ENCODE measurements at places on chromosomes 1 and 21. TPM values are rescaled to one million over a fixed set of nuclear protein-coding genes. Genes with fewer than 3 reads are reported as not detected.

GRCh38 chr1:206708058-206708457 lies 23.4 kb downstream of the MAPKAPK2 start:
- H3K27ac ChIP-seq: no peak overlapping the region
- H3K4me1 ChIP-seq: peaks cover 30% of the 10 kb centered on the region
- DNase-seq: peak; percentile 77
- no peak overlapping the region for H3K4me3 ChIP-seq
- H3K27me3 ChIP-seq: no peaks in the 10 kb centered on the region

- no peak for DNase-seq
- H3K36me3 ChIP-seq: no peaks in the 10 kb centered on the region
- no peaks in the 10 kb centered on the region for H3K27me3 ChIP-seq
- peaks cover 3% of the 10 kb centered on the region for H3K4me1 ChIP-seq
- H3K27ac ChIP-seq: no peak overlapping the region
- no peak overlapping the region for H3K4me3 ChIP-seq
These were observed 8.9 kb downstream of the CHI3L2 start for GRCh38 chr1:111236379-111236778.

GRCh38 chr1:18183533-18183932 lies 75.9 kb downstream of the IGSF21 start:
- no peaks in the 10 kb centered on the region for H3K36me3 ChIP-seq
- H3K27me3 ChIP-seq: peaks cover 65% of the 10 kb centered on the region
- no peak for DNase-seq
- H3K4me3 ChIP-seq: no peak overlapping the region
- no peak overlapping the region for H3K27ac ChIP-seq

DNA sequence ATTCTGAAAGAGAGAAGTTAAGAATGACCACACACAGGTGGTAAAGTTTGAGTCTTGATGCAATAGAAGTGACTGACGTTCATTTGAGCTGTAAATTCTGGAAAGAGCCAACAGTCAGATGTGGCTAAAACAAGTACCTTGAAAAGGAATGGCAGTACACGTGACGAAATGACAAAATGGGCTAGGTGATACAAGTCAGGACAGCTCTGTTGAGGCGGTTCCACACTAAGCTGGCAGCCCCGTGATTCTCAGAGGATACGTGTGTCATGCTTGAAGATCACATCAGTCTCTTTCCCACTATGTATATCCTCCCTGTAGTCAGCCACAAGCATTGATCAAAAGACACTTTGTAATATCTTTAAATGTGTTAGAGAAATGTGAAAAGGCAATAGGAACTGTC lies 881.3 kb upstream of the ADGRL2 start:
- H3K36me3 ChIP-seq: no peaks in the 10 kb centered on the region
- H3K4me3 ChIP-seq: no peak overlapping the region

DNA sequence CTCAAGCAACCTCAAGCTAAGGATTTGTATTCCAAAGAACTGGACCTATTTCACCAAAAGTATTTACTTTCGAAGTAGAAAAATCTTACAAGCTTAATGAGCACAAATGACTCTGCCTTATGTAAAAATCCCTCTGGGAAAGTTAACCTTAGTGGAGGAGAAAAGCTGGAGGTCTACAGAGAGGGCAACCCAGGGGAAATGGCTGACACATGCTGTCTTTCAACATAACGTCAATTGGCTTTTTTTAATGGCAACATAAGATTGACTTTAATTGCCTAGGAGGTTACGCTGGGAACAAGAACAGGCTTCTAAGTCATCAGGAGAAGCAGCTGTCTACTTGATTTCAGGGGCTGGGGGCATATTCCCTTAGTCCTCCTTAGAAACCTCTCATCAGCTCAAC lies 52.3 kb downstream of the UTP25 start:
- H3K27me3 ChIP-seq: no peaks in the 10 kb centered on the region
- no peak for DNase-seq
- H3K36me3 ChIP-seq: no peaks in the 10 kb centered on the region
- H3K27ac ChIP-seq: peak overlapping the region; percentile 81
- H3K4me3 ChIP-seq: no peak overlapping the region

GRCh38 chr1:9823943-9824701 lies at the start of gene CLSTN1:
TSS of gene CLSTN1 (minus strand) at chr1:9823965. CDS start at chr1:9823733, 232 bp downstream.
- peak within 1 kb of the TSS; percentile 13 for H3K27ac ChIP-seq
- DNase-seq: peak; percentile 98
- H3K36me3 ChIP-seq: no peaks in the 10 kb centered on the region
- peaks cover 8% of the 10 kb centered on the region for H3K27me3 ChIP-seq

DNA sequence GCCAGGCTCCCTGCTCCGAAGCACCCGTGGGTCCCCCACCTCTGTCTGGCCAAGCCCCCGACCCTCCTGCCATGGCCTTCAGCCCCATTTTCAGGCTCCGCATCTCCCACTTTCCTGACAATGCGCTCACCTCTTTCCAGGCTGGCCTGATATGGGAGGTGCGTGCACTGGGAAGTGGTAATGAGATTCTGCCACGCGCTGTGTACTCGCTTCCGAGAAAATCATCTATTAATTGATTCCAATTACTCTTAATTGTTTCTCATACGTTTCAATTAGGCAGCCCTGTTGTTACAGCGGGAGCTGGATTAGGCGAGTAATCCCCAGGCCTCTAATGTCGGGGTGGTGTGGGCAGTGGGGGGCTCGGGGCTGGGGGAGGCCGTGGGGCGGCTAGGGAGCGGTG lies 122.4 kb upstream of the ARHGEF16 start:
- H3K27me3 ChIP-seq: no peaks in the 10 kb centered on the region
- no peaks in the 10 kb centered on the region for H3K36me3 ChIP-seq
- no peak for DNase-seq

- H3K36me3 ChIP-seq: no peaks in the 10 kb centered on the region
- H3K27ac ChIP-seq: no peak overlapping the region
- H3K4me3 ChIP-seq: no peak overlapping the region
These were observed 59.9 kb downstream of the SYT6 start for GRCh38 chr1:114093624-114094362.

DNA sequence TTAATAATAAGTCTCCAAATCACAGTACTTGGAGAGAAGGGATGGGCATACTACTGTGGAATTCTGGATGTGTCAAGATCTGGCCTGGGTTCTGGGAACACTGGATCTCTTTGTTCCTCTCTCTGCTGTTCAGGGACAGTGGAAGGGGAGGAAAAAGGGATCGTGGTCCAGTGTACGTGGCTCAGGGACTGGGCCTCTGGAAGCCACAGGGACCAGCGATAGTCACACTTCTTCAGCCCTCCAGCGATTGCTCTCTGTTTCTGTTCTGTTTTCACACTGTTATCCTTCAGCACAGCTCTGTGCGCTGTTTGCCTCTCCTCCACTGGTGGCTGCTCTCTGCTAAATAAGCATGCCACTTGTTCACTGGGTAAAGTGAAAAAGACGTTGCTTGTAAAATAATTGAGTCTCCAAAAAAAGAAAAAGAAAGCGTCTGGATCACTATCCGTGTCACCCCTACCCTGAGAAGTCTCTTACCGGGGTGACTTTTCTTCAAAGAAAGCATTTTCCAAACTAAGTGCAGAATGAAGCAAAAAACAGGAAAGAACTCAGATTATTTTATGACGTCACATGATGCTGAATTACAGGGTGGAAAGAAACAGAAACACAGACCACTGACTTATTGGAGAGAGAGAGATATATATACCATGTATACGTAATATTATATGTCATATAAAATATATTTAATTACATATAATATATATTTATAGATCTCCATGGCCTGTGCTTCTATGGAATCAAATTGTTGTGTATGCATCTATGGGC lies 279.4 kb downstream of the RGS7 start:
- H3K4me1 ChIP-seq: no peaks in the 10 kb centered on the region
- no peaks in the 10 kb centered on the region for H3K27me3 ChIP-seq
- DNase-seq: no peak
- H3K36me3 ChIP-seq: no peaks in the 10 kb centered on the region

- H3K4me3 ChIP-seq: no peak overlapping the region
- DNase-seq: no peak
- no peaks in the 10 kb centered on the region for H3K36me3 ChIP-seq
- no peak overlapping the region for H3K27ac ChIP-seq
- no peaks in the 10 kb centered on the region for H3K4me1 ChIP-seq
- no peaks in the 10 kb centered on the region for H3K27me3 ChIP-seq
These were observed 67.8 kb downstream of the FASLG start for GRCh38 chr1:172726740-172727139.

DNA sequence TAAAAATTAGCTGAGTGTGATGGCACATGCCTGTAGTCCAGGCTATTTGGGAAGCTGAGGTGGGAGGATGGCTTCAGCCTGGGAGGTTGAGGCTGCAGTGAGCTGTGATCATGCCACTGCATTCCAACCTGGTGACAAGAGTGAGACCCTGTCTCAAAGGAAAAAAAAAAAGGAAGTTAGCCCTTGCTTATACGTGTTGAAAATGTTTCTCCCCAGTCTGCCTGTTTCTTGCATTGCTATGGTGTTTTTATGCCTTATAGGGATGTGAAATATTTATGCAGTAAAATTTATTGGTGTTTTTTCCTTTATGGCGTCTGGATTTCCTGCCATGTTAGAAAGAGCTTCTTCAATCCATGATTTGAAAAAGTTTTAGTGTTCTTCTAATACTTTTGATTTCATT lies 3.6 kb upstream of the RERE start:
- no peaks in the 10 kb centered on the region for H3K4me1 ChIP-seq
- DNase-seq: peak; percentile 64
- H3K27ac ChIP-seq: no peak overlapping the region
- H3K4me3 ChIP-seq: no peak overlapping the region
- H3K27me3 ChIP-seq: no peaks in the 10 kb centered on the region

DNA sequence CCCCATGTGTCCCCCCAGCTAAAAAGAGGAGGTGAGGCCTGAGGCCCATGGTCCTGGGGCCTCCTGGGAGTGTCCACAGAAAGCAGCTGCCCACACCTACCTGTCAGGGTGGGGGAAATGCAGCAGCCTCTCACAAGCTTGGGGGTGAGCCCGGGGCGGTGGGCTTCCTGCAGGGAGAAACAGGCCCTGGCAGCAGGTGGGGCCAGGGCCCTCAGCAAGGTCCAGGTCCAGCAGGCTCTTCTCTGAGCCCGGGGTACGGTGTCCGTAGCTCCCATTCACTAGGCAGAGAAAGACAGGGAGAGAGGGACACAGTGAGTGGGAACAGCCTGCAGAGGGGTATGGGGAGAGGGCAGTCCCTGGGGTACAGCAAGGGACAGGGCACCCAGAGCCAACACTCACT lies 139.0 kb downstream of the GLIS1 start:
- H3K4me1 ChIP-seq: no peaks in the 10 kb centered on the region
- H3K4me3 ChIP-seq: no peak overlapping the region
- no peaks in the 10 kb centered on the region for H3K36me3 ChIP-seq
- DNase-seq: peak; percentile 22
- H3K27me3 ChIP-seq: no peaks in the 10 kb centered on the region

NTRK1 gene
- 0.44 TPM for total RNA-seq

RPL11 gene
- 1,338 TPM for total RNA-seq

SLC45A3 gene
- total RNA-seq: 10.2 TPM

ASTN1 gene
- total RNA-seq: 0.95 TPM

PBX1 gene
- 69.4 TPM for total RNA-seq

ETV3L gene
- 0.26 TPM for total RNA-seq

FABP3 gene
- 3.0 TPM for total RNA-seq

WASF2 gene
- 107 TPM for total RNA-seq

Data from endodermal cell (in vitro differentiated cells).